ENCODE measurements at places on chromosomes 5 and 9.

- no peak overlapping the region for H3K4me3 ChIP-seq
- no peaks in the 10 kb centered on the region for H3K4me1 ChIP-seq
- H3K27ac ChIP-seq = no peak overlapping the region
- no peaks in the 10 kb centered on the region for H3K36me3 ChIP-seq
These were observed 1464.7 kb downstream of the EFNA5 start for GRCh38 chr5:106205916-106206571.

DNA sequence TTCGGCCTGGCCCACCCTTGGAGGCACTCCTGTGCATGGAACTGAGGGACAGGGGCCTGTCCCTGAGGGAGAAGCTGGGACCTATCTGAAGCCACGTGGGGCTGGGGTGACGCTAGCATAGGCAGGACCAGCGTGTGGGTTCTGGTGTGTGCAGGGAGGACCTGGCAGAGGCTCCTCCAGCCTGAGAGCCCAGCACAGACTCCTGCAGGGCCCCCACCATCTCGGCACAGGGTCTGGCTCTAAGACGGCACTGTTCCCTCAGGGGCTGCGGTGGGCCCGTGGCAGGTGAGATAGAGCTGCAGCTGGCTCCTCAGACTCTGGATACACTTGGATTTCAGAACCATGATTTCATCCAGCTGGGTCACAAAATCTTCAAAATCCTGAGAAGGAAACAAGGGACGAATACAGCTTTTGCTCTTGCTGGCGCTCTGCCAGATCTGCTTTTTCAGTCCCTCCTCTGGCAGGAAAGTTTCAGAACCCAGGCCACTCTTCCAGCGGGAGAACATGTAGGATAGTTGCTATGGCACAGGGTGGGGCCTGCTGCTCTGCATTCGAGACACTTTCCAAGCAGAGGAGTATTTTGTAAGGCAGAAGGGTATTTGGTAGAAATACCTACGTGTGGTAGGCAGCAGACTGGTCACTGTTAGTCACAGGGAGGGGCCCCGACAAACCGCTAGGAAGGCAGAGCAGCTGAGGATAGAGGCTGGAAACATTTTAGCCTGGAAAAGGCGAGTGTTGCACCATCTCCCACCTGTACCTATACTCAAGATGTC is 74.7 kb downstream of the KIF24 start:
- H3K36me3 ChIP-seq = peaks cover 28% of the 10 kb centered on the region
- no peak for DNase-seq
- H3K27ac ChIP-seq = no peak overlapping the region
- H3K27me3 ChIP-seq = no peaks in the 10 kb centered on the region

DNA sequence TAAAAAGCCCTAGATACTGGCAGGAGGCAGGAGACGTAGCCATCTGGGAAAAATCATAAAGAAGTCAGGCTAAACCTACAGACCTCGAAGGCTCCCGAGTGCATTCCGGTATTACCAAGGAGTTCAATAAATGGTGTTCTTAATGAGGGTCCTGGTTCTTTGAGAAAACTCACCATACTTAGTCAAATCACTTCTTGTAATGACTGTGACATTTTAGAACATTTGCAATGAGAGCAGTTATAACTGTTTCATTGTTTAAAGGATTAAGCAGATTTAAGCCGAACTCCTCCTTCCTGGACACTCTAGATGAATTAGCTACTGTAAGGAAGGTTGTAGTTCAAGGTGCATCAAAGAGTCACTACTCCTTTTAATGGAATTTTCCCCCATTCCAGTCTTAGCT is 67.8 kb downstream of the EFNA5 start:
- no peak for DNase-seq
- peaks cover 10% of the 10 kb centered on the region for H3K4me1 ChIP-seq
- no peaks in the 10 kb centered on the region for H3K36me3 ChIP-seq
- H3K27ac ChIP-seq = no peak overlapping the region

- no peaks in the 10 kb centered on the region for H3K4me1 ChIP-seq
- no peak for DNase-seq
- H3K27ac ChIP-seq = no peak overlapping the region
- no peaks in the 10 kb centered on the region for H3K27me3 ChIP-seq
These were observed 257.6 kb downstream of the TAF11L14 start for GRCh38 chr5:17891881-17892280.

GRCh38 chr9:106127776-106128175 is 433.4 kb downstream of the TMEM38B start:
- no peak overlapping the region for H3K27ac ChIP-seq
- no peak for DNase-seq
- no peaks in the 10 kb centered on the region for H3K27me3 ChIP-seq
- H3K4me1 ChIP-seq = no peaks in the 10 kb centered on the region
- no peaks in the 10 kb centered on the region for H3K36me3 ChIP-seq

DNA sequence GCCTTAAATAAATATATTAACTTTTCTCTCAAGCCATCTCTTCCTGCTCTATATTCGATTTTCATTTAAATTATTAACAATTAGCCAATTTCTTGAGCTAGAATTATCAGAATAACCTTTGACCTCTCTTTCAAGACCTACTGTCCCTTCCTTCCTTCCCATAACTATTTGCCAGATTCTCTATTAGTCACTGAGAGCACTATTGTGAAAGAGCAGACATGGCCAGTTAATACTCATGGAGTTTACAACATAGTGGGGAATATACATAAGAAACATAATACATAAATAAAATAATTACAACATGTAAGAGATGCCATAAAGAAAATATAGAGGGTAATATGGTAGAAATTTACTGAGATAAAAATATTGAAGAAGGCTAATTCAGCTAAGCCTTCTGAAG is 72.1 kb upstream of the CHD1 start:
- H3K27me3 ChIP-seq = no peaks in the 10 kb centered on the region
- DNase-seq = no peak
- no peak overlapping the region for H3K27ac ChIP-seq
- no peaks in the 10 kb centered on the region for H3K4me1 ChIP-seq

GRCh38 chr5:22250528-22250927 is 602.6 kb downstream of the CDH12 start:
- no peaks in the 10 kb centered on the region for H3K36me3 ChIP-seq
- H3K27ac ChIP-seq = no peak overlapping the region
- H3K4me3 ChIP-seq = no peak overlapping the region
- H3K4me1 ChIP-seq = no peaks in the 10 kb centered on the region

- DNase-seq = no peak
- no peaks in the 10 kb centered on the region for H3K4me1 ChIP-seq
- H3K36me3 ChIP-seq = no peaks in the 10 kb centered on the region
- no peak overlapping the region for H3K4me3 ChIP-seq
- H3K27me3 ChIP-seq = no peaks in the 10 kb centered on the region
These were observed 8.6 kb upstream of the PRRC2B start for GRCh38 chr9:131385296-131385695.

GRCh38 chr9:21455320-21455719 is 15.1 kb downstream of the IFNA1 start:
- no peaks in the 10 kb centered on the region for H3K4me1 ChIP-seq
- no peak overlapping the region for H3K27ac ChIP-seq
- H3K27me3 ChIP-seq = no peaks in the 10 kb centered on the region

DNA sequence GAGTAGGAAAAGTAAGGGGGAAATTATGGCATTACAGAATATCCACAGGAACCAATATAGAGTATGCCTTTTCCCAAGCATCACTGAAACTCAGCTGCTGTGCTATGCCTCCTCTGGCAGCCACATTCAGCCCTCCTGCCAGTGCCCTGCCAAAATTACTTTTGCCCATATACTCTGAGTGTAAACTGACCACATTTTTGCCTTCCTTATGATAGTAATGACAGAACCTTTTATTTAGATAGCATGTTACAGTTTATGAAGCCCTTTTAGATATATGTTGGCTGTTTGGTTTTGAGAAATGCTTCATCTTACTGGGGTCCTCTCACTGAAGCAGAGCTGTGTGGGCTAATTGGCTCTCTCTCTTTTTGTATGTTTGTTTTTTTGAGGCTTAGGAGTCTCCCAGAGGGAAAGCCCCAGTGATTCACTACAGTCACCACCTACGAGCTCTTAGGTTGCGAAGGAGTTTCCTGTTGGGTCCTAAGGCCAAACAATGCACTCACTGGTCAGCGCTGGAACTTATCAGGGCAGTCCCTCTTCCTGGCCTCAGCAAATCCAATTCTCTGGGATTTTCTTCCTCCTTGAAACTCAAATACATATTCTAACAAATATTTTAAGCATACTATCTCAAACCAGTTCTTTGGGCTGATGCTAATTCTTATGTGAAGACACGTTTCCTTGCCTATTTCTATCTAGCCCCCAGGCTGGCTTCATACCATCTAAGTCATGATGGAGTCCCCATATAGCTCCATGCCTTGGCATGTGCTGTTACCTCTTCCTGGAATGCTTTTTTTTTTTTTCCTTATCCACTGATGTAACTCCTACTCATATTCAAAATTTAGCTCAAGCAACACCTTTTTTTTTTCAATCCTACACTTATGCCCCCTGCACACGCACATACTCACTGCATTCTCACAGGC is 3.7 kb downstream of the PHF24 start:
- no peaks in the 10 kb centered on the region for H3K27me3 ChIP-seq
- H3K36me3 ChIP-seq = no peaks in the 10 kb centered on the region
- no peak overlapping the region for H3K27ac ChIP-seq
- H3K4me3 ChIP-seq = no peak overlapping the region
- H3K4me1 ChIP-seq = no peaks in the 10 kb centered on the region

DNA sequence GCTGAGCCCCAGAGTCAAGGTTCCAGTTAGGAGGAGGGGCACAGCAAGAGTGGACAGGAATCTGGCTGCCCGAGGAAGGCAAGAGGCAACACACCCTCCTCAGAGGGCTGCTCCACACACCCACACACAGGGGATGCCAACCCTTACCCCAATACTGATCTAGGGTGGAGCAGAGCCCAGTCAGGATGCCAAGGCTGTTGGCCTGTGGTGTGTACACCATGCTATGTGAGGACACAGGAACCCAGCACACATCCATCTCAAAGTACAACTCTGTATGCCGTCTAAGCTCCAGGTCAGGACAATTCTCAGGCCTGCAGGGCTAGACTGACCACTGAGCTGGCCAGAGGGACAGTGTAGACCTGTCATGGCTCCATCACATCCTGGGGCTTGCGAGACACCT is 2.6 kb downstream of the SEPTIN8 start:
- H3K27me3 ChIP-seq = no peaks in the 10 kb centered on the region
- no peak for DNase-seq
- H3K4me3 ChIP-seq = no peak overlapping the region
- peak overlapping the region; percentile 88 for H3K27ac ChIP-seq
- peaks cover 8% of the 10 kb centered on the region for H3K4me1 ChIP-seq

DNA sequence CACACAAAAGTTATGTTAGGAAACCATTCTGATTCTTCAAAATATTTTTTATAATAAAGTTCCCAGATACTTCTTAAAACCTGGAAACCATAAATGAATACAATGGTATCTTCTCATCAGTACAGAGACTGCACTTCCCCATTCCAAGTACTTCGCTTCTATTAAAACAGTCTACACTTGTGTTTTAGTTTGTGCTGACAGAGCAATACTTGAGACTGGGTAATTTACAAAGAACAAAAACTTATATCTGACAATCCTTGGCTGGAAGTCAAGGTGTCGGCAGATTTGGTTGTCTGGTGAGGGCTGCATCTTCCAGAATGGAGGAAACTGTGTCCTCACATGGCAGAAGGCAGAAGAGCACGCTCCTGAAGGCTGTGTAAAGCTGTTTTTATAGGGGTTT is 70.1 kb downstream of the RFX3 start:
- DNase-seq = no peak
- peaks cover 14% of the 10 kb centered on the region for H3K4me1 ChIP-seq
- H3K36me3 ChIP-seq = no peaks in the 10 kb centered on the region
- no peak overlapping the region for H3K4me3 ChIP-seq
- no peaks in the 10 kb centered on the region for H3K27me3 ChIP-seq

GRCh38 chr5:143594902-143595818 is 191.7 kb upstream of the NR3C1 start:
- H3K36me3 ChIP-seq = no peaks in the 10 kb centered on the region
- H3K27me3 ChIP-seq = no peaks in the 10 kb centered on the region
- no peak overlapping the region for H3K4me3 ChIP-seq
- no peak overlapping the region for H3K27ac ChIP-seq

DNA sequence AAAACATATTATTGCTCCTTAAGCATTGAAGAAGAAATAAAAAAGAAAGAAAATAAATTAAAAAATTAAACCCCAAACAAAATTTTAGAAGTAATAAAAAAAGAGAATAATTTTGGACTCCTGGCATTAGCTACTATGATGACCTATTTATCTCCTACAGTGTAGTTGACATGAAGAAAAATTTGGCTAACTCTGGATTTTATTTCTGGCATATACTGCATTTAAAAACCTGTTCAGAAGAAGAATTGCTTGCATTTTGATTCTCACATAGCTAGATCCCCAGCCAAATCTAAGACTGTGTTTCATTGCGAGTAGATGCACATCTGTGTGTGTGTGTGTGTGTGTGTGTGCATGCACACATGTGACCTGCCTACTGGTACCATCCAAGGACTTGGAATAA is 30.1 kb upstream of the GABRG2 start:
- no peak overlapping the region for H3K27ac ChIP-seq
- no peaks in the 10 kb centered on the region for H3K4me1 ChIP-seq
- H3K27me3 ChIP-seq = no peaks in the 10 kb centered on the region
- H3K4me3 ChIP-seq = no peak overlapping the region
- no peak for DNase-seq
- no peaks in the 10 kb centered on the region for H3K36me3 ChIP-seq

GRCh38 chr5:131617140-131617822 is 17.7 kb downstream of the RAPGEF6 start:
- H3K4me1 ChIP-seq = peaks cover 37% of the 10 kb centered on the region
- DNase-seq = no peak
- H3K27ac ChIP-seq = no peak overlapping the region
- no peak overlapping the region for H3K4me3 ChIP-seq
- no peaks in the 10 kb centered on the region for H3K27me3 ChIP-seq

DNA sequence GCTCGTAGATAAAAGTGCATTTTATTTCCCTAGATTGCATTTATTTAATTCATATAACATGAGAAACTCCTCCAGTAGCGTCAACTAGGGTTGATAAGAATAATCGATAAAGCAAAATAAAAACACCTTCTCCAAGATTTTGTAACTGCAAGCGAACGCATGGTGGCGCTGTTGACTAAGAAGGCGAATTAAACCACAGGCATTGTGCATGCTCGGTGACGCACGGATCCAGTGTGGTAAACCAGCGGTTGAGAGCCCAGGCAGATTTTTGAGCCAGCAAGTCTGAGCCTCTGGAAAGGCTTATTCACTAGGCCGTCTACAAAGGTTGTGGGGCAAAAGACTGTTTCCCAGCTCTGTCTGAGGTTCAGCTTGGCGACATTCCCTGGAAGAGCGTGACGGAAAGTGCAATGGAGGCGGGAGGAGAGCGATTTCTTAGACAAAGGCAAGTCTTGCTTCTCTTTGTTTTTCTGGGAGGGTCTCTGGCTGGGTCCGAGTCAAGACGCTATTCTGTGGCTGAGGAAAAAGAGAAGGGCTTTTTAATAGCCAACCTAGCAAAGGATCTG is at the start of gene PCDHB3:
Gene PCDHB3, plus strand, starts transcription at position 231 of the 563 bp plus-strand sequence. Its CDS starts 177 bp downstream, at position 408.
- H3K27ac ChIP-seq = no peak within 1 kb of the TSS
- H3K4me3 ChIP-seq = peak within 1 kb of the TSS; percentile 43
- no peaks in the 10 kb centered on the region for H3K36me3 ChIP-seq
- H3K4me1 ChIP-seq = no peaks in the 10 kb centered on the region

GRCh38 chr9:90568667-90569066 is 74.0 kb downstream of the DIRAS2 start:
- no peaks in the 10 kb centered on the region for H3K27me3 ChIP-seq
- H3K4me1 ChIP-seq = no peaks in the 10 kb centered on the region
- H3K36me3 ChIP-seq = no peaks in the 10 kb centered on the region
- H3K4me3 ChIP-seq = no peak overlapping the region
- no peak overlapping the region for H3K27ac ChIP-seq

All from tibial nerve (tissue), 4 donors.